Fibroblast of skin of right biceps (primary cell): ENCODE measurements at places on chromosomes 6 and 20.
A peak's percentile ranks its signal among the peaks of the same experiment; 100 is the strongest.

DNA sequence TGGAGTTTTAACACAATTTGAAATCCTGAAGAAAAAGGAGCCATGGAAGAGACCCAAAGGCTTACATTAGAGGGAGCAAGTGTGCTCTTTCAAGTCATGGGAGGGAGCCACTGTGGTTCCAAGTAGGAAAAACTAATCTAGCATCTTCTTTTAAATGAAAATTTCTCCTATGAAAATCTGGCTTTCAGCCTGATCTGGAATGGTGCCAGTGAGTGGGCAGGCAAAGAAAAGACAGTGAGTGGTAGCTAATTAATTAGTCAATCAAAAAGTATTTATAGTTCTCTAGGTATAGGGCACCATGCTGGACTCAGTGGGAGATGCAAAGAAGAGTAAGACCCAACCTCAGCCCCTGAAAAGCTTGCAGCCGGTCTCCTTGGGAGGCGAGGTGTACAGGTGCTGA, 21.9 kb downstream of the CAP2 start:
- DNase-seq: peak; percentile 24

DNA sequence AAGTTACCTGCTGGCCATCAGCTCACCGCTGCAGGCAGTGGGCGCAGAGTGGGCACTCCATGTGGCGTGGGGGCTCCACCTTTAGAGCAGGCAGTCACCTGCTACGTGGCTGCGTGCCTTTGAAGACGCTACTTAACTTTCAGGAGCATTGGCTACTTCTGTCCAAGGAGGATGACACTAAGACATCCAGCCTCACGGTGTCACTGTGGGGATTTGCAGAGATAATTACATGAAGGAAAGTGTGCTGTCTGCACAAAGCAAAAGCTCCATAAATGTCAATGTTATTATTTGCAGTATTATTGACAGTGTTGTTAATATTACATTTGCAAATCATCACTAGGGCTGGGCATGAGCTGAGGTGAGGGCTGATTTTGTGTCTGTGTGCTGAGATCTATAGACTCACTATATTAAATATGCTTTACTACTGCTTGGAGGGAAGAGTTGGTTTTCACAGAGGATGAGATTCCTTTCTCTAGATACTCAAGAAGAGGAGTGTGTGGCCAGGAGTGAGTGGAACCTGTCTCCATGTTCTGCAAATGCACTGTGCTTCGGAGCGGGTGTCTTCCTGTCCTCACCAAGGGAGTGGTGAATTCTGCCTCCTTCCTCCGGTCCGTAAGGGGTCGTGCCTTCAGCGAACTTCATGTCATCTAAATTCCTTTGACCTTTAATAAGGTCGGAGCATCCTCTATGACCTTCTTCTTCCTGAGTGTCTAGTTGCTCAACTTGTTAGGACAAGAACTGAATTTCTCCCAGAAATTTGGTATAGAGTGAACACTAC, 165.8 kb upstream of the SYNDIG1 start:
- DNase-seq: peak; percentile 14

DNA sequence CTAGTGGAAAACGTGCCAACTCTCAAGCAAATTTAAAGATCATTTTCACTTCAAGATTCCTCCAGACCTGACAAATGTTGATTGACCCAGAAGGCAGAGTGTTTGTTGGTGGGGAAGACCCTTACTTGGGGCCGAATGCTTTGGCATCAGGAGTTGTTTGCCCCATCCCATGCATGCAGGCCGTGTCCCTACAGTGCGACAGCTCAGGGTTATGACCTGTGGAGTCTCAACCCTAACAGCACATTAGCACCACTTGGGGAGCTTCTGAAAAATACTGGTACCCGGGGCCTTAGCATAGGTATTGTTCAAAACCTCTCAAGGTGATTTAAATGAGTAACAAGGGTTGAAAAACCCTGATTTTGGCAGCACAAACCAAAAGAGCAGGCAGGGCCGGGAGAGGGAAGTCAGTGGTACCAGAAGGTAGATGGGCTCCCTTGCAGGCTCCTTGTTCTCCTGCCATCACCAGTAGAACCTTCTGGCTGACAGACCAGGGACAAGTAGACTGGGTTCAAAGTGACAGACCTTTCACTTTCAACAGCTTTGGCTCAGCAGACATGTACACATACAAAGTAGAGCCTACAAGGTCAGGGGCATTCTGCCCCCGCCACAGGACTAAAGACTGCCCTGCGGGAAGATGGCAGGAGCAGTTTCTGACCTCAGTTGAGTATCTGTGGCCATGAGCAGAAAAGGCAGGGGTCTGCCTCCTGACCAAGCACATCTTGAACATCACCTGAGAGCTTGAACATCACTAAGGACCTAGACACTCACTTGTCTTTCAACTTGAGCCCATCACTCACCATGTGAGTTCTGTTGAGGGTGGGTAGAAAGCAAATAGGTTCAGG, 39.6 kb downstream of the PLCG1 start:
- no peak for DNase-seq

DNA sequence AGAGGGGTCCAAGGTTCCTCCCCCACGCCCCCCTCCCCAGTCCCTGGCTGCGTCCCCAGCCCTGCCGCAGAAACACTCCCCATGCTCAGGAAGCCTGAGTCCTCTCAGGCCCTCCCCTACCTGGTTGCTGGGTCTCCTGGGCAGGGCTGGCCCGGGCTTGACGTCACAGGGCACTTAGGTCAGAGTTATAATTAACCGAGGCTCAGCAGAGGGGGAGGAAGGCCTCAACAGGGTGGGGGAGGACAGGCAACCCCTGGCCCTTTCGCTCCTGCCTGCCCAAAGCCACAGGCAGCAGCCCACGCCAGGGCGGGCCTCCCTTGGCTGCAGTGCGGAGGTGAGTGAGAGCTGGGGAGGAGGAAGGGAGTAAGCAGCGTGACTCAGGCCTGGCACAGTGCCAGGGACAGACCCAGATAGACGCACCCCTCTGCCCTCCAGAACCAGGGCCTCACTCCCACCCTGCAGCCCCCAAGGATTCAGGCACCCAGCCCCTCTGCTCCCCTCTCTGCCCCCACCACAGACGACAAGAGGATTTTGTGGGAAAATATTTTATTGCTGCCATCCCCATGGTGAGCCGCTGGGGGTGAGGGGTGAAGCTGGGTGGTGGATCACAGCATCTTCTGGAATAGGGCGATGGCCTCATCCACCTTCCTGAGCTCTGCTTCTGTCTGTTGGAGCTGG, at the start of gene VWA7:
Gene VWA7, minus strand, starts transcription at position 340 of the 678 bp plus-strand sequence. CDS start 549 bp downstream, outside the sequence.
- peak; percentile 76 for DNase-seq

DNA sequence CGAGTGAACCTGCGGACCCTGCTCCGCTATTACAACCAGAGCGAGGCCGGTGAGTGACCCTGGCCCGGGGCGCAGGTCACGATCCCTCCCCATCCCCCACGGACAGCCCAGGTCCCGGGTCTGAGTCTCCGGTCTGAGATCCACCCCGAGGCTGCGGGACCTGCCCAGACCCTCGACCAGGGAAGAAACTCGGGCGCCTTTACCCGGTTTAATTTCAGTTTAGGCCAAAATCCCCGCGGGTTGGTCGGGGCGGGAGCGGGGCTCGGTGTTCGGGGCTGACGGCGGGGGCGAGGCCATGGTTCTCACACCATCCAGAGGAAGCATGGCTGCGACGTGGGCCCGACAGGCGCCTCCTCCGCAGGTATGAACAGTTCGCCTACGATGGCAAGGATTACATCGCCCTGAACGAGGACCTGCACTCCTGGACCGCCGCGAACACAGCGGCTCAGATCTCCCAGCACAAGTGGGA, 46.9 kb upstream of the TRIM26 start:
- peak; percentile 5 for DNase-seq

- DNase-seq: no peak
Measured at GRCh38 chr6:124073820-124074587, 270.3 kb downstream of the NKAIN2 start.

DNA sequence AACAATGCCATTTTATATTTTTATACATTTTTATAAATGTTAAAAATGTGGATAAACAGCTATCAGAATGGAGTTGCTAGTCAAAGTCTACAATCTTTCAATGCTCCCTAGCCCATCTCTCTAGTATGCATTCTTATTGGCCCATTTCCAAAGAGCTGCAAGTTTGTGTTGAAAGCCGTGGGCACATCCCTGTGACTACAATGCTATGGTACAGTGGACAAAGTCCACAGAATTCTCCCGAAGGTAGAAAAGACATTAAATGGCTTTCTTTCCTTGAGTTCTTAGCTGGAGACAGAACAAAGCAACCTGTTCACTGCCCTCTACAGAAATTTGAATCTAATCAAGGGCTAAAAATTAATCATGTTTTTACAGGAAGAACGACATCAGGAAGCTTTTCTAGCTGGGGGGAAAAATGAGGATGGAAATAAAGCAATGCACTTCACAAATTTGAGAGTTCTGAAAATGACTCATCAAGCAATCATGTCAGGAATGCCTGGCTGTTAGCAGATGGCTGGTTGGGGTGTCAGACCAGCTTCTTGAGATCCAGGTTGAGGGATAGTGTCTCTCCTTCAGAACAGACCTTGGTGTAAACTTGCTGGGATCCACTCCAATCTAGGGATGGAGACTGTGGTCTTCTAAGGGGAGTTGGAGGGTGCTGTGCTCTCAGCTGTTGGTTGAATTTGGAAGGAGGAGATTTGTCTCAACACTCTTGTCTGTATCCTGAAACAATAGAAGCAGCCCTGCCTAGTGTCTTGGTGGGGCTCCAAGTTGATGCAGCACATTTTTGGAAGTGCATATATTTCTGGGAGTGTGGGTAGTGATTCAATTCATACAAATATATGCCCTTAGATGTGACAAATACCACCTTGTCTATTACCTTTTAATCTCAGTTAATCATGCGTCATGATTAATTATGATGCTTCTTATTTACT, 143.4 kb upstream of the PHACTR1 start:
- DNase-seq: peak; percentile 94

DNA sequence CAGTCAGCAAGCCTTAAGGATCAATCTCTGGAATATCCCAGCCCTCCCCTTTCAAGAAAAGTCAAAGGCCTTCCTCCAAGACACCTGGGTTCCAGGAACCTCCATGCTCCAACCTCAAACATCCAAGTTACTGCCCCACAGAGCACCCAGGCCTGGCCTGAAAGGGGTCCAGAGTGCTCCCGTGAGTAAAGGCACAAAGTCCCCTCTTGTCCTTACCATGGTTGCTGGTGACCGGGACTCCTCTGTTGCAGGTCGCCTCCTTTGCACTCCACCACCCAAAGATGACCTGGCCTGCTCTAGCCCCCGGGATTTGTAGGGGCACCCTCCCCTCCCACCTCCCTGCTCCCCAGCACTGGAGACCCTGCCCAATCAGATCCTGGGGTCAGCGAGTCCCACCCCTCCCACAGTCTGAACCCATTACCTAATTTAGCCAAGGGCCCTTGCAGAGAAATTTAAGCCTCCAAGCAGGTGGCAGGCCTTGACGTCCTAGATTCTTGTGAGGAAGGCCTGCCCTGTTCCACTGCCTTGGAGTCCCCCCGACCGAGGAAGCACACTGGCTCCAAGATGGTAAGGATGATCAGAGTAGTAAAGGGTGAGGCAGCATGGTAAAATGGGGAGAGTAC, at the start of gene TNNC2:
Gene TNNC2, minus strand, starts transcription at position 283 of the 623 bp plus-strand sequence. Its CDS starts 64 bp downstream, at position 219.
- DNase-seq: no peak

DNA sequence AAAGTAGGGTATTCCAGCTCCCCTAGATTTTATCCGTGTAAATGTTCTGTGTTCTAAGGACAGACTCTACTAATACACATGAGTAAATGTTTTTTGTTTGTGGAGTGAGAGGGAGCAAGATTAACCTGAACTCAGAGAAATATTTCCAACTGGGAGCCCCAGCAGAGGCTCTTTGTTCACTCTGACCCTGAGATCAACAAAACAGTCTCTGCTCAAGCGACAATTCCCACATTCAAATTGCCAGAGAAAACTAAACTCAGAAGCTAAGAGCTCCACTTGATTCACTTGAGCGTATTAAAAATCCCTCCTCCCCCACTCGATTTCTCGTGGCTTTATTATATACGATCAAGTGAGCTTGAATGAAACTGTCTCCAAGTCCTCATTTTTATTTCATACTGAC, 413.9 kb upstream of the JARID2 start:
- DNase-seq: no peak

DNA sequence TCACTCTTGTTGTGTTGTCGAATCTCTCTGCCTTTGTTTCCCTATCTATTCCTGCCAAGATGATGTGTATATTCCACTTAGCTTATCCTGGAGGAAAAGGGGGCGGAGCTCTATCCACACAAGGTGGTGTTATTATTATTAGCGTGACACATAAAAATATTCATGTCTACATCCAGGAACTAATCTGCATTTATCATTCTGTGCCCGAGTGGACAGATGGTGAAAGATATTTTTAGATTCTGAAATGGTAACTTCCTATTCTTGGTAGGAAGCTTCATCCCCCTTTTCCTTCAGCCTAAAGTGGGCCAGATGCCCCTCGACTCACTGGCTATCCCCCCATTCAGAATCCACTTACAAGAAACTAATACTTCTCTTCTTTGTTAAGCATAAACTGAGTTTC, 2.0 kb downstream of the XKR7 start:
- no peak for DNase-seq

GRCh38 chr20:61682996-61683681, 382.5 kb downstream of the TAF4 start:
- peak; percentile 85 for DNase-seq

DNA sequence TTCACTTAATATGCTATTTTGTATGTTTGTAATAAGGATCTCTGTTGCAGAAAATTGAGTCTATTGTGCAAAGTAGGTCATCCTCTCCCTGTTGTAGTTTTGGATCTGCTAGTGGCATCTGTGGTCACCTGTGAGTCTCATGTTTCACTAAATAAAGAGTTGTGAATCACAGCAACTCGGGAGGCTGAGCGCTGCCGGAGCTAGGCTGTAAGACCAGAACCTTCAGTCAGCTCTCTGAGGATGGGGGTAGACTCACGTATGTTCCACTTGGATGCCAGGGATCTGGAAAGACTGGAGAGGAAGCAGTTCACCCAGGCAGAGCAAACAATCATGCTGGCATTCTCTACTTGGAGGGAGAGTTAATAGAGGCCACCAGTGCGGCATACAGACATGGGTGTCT, 187.3 kb upstream of the FOXA2 start:
- DNase-seq: no peak
